Stimulated activated CD8-positive, alpha-beta memory T cell treated with anti-CD3 and anti-CD28 coated beads, Interleukin-15, amount 100 ng/mL, for 24 hours (primary cell): ENCODE measurements at places on chromosomes 16 and 17.

GRCh38 chr17:72332367-72332766 lies 211.5 kb downstream of the SOX9 start:
- DNase-seq, result no peak

DNA sequence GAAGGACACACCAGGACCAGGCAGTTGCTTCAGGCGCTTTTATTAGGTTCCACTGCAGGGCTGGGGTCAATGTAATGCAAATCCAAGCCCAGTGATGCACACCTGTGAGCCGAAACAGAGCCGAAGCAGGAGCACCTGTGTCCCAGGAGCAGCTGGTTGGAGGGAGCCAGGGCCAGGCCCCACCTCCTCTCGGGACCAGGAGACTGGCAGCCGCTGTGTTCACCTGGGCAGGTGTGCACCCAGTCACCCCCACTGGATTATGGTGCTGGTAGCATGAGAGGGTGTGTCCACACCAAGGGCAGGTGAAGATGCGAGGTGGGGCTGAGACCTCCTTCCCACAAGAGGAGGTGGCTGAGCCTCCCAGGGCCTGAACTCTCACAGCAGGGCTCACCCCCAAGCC lies 4.7 kb upstream of the FAAP100 start:
- no peak for DNase-seq

DNA sequence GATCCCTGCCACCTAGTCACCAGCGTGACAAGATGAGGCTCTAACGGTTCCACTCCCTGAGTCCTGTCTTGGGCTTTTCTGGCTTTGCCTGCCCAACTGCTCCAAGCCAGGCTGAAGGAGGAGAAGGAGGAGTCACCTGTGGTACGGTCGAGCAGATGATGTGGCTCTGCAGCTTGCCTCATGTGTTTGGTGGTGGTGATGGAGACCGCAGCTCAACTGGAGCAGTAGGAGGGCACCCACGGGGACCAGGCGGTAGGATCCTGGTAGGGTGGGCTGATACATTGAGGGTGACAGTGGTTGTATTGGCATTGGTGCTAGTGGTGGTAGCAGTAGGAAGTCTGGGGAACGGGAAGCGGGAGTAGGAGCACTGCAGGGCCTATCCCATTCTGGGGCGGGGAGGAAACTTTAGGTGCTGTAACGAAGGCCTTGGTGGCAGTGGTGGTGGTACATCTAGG lies 202.8 kb upstream of the WSB1 start:
- DNase-seq, result no peak

DNA sequence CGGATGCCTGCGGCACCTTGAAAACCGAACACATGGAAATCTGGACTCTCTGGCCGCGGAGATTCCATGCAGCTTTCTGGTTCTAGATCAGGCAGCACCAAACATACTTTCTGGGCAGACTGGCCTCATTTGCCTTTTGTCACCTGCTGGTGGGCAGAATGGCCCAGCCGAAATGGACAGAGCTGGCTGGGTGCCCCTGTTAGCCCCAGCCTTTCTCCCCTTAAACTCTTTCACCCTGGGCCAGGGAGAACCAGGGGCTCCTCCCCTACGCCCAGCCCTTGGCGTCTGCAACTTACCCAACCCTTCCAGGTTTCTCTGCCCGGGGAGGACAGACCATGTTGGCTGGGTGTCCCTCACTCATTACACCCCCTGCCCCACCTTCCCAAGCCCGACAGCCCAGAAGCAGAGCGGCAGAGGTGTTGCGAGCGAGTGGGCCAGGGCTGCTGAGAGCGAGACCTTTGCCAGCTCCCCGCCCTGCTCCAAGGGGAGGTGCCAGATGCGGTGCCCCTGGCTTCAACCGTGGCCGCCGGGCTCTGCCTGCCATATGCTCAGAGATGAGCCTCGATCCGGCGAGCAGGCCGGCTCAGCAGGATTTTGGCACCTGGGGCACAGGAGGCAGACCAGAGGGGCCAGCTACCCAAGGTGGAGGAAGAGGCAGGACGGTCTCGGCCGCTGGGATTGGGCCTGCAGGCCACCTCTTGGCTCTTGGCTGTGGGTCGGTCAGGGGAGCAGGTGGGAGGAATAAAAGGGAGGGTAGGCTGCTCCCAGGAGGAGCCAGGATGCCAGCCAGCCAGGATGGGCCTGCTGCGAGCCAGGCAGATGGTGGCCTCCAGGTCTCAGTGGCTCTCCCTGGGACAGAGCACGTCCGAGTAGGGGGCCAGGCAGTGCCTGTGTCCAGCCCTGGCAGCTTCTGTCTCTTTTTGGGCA lies 191.3 kb downstream of the NTN1 start:
- DNase-seq, result no peak

GRCh38 chr17:49315551-49316257 lies 46.3 kb downstream of the ZNF652 start:
- peak; percentile 27 for DNase-seq
